ENCODE measurements at places on chromosomes 12 and 14. TPM values are rescaled to one million over a fixed set of nuclear protein-coding genes. Genes with fewer than 3 reads are reported as not detected.

The POLE2 gene
- total RNA-seq, result 0.94 TPM

The IRAK3 gene
- total RNA-seq, result 9.3 TPM

The MYF5 gene
- total RNA-seq, result not detected

The LRFN5 gene
- 0.35 TPM for total RNA-seq

The IGF1 gene
- 11.2 TPM for total RNA-seq

The SPRING1 gene
- total RNA-seq, result 11.0 TPM

The CRIP2 gene
- total RNA-seq, result 1,134 TPM

The NFATC4 gene
- 3.0 TPM for total RNA-seq
